Brain (organoid and tissue), 16 donors: ENCODE measurements at places on chromosomes 1 and 21.

DNA sequence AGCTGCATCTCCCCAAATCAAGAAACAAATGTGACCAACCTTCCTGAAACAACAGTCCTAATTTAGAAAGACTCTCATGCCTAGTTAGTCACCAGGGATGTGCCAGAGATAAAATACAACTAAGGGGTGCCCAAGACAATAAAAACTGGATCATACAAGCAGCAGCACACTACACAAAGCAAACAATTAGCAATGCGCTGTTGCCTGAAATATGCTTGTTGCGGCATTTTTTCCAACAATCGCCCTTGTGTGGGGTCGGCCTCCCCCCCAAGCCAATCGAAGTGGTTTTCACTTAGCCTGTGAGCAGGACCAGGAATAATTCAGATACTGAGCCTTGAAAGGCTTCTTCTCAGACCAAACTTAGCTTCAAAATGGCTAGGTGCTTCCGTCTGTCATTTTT lies 1.4 kb upstream of the STMN1 start:
- peak; percentile 54 for DNase-seq

GRCh38 chr1:180157108-180157507 lies 2.4 kb downstream of the QSOX1 start:
- no peak for DNase-seq

DNA sequence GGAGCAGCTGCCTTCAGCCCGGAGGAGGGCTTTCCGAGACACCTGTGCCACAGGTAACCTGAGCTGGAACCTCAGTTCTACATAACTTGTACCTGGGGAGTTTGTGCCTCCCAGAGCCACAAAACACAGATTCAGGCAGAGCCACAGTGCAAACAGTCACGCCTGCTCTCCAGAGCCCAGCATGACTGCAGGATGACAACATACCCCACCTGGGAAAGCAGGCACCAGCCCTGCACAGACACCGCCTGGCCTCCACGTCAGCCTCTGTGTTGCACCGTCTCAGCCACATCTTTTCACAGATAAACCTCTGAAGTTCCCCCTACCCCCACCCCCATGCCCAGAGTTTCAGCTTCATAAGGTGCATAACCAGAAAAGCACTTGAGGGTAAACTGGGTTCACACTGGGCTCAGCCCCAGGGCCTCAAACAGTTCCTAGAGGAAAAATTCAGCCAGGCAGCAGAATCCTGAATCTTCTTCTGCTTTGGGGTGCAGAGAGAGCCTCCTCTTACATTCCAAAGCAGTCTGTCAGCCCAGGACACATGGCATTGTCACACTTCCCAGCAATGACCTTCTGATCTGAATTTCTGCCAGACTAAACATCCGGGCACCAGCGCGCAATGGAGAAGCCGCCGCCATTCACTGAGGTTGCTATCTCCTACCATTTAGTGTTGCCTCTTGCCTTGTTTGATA lies 229.5 kb downstream of the TOMM20 start:
- DNase-seq, result peak; percentile 48

DNA sequence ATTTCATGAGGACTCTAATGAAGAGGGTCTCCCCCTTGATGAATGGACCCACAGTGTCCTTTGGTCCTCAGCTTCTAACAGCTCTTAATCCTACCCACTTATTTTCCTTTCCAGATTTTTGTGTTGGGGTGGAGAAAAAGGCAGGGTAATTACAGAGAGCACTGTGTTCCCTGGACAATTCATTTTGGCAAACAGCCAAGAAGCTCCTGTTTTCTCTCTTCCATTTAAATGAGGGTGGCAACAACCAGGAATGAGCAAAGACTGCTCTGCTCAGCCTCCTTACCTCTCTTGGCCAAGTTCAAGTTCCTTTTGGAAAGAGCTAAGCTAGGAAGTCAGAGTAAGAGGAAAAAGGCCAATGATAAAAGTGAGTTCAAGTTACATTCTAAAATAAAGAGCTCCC lies 11.9 kb downstream of the XKR8 start:
- peak; percentile 45 for DNase-seq

DNA sequence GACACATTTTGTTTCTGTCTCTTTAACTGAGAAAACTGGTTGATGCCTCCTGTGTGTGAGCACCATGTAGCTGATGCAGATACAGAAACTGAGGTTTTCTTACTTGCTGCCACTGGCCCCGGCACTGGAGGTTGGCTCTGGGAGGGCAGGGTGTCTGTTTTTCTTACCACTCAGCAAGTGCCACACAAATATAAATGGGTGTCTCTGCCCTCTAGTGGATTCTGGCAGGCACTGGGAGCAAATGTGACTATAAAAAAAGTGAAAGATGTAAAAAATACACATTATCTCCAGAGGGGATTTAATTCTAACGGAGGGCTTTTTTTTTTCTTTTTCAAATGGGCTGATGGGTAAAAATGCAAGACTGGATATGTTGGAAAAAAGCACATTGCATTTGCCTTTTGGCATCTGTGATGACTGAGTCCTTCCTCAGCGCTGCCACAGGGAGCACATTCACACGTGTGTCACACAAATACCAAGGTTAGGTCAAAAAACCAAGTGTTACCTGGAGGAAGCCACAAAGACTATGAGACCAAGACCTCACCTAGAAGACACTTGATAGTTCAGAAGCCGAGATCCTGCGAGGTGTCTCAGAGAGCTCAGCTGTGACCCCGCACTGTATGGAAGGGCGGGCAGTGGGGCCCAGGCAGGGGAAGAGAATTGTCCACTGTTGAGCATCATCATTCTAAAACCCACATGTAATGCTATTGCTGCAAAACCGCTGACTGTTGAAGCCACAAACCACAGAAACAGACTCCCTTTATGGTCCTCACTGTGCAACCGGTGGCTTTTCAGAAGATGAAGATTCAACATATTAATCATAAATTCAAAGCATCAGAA lies 18.9 kb downstream of the PGBD2 start:
- peak; percentile 44 for DNase-seq
